ENCODE measurements at places on chromosomes 5 and 9. TPM values are rescaled to one million over a fixed set of nuclear protein-coding genes. Genes with fewer than 3 reads are reported as not detected.

- no peak for DNase-seq
Measured at GRCh38 chr5:123844873-123845272, 332.9 kb downstream of the CSNK1G3 start.

Gene AGXT2
- total RNA-seq = not detected

Gene POMT1
- 39.2 TPM for total RNA-seq

DNA sequence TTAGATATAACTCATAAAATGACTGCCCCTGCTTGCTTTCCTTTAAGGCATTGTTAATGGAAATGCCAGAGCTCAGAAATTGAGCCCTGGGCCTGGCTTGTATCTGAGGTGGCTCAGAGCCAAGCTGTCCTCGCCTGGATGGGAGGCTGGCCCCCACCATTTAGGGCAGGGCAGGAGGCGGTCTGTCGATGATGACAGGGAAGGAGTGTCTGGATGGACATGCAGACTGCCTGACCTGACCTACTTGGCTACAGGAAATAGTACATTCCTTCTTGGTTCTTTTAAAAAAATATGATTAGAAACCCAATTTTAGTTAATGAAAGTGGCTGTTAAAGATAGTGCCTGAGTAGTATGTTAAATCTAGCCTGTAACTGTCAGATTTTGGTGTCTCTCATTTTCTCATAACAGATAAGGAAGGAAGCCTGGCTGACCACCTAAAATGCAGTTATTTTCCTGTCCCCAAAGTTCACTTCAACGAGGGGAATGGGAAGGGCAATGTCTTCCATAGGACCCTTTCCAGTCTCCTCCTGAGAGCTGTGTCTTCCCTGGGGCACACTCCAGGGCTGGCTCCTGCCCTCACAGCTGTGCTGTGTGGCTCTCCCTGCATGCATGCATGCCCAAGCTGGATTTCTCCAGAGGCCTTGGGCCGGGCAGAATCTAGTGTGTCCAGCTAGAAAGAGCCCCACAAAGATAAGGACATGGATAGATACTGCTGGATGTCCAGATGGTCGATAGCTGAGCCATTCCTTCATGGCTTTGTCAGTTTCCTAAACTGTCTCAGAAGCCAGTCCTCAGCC, 42.3 kb downstream of the MACROH2A1 start:
- no peak for DNase-seq
